ENCODE measurements at places on chromosomes 2 and 18.
A peak's percentile ranks its signal among the peaks of the same experiment; 100 is the strongest.

GRCh38 chr2:225691711-225692110 is 292.2 kb downstream of the NYAP2 start:
- no peak for DNase-seq

GRCh38 chr18:74229005-74229404 is 62.8 kb downstream of the CYB5A start:
- DNase-seq = no peak

- DNase-seq = no peak
These were observed 411.8 kb downstream of the MTX2 start for GRCh38 chr2:176680916-176681516.

DNA sequence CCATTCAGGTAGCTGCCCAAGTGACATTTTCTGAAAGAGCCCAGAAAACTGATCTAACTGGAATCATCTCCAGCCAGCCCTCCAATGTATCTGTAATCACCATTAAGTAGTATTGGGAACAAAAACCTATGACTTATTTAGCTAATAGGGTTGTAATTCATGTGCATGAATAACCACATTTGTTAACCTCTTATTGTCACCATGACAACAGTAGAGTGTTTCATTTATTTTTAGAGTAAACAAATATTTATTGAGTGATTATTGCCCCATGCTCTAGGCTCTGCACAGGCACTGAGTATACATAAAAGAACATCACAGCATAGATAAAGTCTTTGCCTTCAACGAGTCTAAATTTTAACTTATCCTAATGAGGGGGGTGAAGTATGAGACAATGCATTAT is 265.4 kb upstream of the UBE2E3 start:
- DNase-seq = peak; percentile 11

DNA sequence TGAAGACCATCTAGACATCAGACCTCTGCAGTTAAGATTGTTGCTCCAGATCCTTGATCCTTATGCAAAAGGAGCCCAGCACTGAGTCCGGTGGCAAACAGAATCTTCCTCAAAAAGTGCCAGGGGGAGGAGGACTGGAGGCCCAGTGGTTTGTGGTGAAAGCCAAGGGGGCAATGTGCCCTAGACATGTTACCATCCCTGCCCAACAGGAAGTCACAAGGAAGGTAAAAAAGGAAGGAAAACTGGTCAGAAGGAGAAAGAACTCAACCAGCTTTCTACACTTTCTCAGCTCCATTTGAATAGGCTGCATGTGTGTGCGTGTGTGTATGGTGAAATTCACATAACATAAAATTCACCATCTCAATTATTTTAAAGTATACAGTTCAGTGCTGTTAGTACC is 25.0 kb upstream of the KDM3A start:
- no peak for DNase-seq

DNA sequence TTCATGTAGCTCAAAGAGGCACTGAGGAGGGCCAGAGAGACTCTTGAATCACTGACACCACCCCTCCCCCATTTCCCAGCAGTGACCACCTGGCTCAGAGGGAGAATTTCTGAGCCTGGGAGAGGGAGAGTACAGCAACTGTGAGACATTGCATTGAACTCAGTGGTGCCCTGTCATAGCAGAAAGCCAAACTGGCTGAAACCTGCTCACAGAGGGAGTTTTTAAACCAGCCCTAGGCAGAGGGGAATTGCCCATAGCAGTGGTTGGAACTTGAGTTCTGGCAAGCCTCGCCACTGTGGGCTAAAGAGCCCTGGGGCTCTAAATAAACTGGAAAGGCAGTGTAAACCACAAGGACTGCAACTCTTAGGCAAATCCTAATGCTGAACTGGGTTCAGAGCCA is 243.1 kb downstream of the ADCYAP1 start:
- DNase-seq = no peak

- DNase-seq = no peak
These were observed 72.0 kb downstream of the POLE4 start for GRCh38 chr2:75030218-75031009.

GRCh38 chr2:10977621-10978020 is 65.9 kb downstream of the KCNF1 start:
- DNase-seq = no peak

DNA sequence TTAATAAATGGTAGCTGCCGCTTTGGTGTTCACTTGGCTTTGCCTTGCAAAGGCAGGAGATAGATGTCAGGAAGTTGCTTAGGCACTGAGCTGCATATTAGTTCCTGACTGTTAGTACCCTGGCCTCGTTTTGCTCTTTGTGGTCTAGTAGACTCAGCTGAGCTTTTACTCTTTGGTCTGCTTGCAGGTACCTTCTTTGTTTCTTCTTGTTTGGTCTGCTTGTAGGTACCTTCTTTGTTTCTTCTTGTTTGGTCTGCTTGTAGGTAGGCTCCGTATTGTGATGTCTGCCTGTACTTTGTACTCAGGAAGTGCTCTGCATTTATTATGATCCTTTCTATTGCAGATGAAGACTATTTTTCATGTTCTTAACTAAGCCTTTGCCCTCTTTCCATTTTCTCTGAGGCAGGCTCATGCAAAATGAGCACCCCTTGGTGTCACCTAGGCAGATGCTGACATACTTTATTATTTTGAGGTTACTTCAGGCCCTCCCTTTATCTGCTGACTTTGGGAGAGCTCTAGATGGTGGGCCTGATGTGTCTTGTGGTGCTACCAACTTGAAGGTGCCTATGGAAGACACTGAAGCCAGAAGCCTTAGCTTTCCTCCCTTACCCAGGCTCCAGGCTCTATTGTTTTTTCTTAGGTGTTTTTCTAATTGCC is 6.0 kb downstream of the RPIA start:
- DNase-seq = no peak

DNA sequence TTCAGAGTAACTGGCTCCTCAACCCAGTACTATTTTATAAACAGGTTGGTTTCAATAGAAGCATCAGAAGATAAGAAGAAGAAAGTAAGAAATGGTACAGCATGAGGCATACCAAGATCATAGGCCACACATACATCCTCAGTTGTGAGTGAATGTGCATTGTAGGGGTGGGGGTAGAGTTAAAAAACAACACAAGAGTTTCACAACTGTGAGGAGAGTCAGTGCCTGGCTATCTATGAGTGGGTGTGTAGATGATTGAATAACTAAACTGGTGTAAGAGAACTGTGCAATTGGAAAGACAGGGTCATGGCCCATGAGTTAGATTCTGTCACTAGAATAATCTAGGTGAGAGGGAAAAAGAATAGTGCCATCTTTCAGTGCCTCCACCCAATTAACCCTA is 748.2 kb upstream of the ACVR2A start:
- no peak for DNase-seq

GRCh38 chr2:161042990-161043625 is 117.1 kb upstream of the TANK start:
- no peak for DNase-seq

Data from NCI-H1092 (cell line).